ENCODE measurements at places on chromosomes 11 and 22.

DNA sequence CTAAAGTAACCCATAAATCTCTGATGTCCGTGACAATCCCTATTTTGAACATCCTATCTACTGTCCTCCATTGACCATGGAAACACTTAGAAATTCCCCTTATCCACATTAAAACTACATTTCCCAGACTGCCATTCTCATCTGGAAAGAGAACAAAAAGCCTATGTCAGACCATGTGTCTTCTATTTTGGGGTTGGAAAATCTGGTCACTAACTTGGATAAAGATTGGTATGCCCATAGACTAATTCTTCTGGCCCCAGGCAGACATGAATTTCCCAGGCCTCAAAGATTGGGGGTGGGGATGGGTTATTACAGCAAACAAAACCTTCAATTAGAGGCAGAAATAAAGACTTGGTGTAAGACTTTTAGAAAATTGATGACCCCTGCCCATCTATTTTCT is 30.9 kb upstream of the CREB3L1 start:
- no peak for DNase-seq

- peak; percentile 61 for DNase-seq
These were observed 49.0 kb upstream of the BIRC3 start for GRCh38 chr11:102268083-102268984.

GRCh38 chr22:32380991-32381390 is 23.3 kb downstream of the RFPL3 start:
- no peak for DNase-seq

DNA sequence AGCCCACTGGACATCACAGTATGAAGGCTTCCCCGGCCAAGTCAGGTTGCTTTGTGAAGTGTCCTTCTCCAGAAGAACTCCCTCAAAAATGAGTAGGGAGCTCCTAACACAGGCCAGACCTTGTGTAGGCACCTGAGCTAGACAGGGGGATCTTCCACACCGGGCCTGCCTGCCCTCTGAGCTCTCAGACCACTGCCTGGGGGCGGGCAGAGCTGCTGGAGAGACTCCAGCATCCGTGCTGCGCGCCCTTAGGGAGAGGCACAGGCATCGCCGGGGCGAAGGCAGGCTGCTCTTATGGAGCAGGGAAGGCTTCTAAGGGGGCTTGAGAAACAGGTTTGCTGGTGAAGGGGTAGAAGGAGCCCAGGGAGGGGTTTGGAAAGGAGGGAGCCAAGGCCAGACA is 4.4 kb downstream of the KCNJ5 start:
- DNase-seq, result no peak

DNA sequence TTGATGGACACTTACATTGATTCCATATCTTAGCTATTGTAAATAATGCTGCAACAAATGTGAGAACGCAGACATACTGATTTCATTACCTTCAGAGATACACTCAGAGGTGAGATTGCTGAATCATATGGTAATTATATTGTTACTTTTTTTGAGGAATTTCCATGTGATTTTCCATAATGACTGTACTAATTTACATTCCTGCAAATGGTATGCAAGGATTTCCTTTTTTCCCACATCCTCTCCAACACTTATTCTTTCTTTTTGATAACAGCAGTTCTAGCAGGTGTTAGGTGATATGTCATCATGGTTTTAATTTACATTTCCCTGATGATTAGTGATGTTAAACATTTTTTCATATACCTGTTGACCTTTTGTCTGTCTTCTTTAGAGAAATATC is 207.7 kb downstream of the C11orf87 start:
- DNase-seq, result no peak

GRCh38 chr11:74579577-74580270 is 12.7 kb upstream of the POLD3 start:
- DNase-seq, result no peak

DNA sequence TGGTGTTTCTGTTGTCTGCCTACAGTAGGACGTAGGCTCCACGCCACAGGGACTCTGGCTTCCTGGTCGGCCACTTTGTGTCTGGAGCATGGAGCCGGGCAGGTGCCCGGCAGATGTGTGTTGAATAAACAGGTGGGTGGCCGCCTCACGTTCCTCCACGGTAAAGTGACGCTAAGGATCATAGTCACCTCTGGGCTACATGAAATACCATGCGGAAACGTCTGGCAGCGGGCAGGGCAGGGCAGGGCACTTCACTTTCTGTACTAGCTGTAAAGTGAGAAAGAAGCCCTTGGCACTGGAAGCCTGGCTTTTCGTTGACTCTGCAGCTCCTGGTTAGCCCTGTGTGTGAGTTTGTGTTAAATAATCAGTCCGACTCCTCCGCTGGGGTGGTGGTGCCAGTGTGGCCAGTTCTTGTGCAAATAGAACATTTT is 52.4 kb downstream of the MCM5 start:
- no peak for DNase-seq

DNA sequence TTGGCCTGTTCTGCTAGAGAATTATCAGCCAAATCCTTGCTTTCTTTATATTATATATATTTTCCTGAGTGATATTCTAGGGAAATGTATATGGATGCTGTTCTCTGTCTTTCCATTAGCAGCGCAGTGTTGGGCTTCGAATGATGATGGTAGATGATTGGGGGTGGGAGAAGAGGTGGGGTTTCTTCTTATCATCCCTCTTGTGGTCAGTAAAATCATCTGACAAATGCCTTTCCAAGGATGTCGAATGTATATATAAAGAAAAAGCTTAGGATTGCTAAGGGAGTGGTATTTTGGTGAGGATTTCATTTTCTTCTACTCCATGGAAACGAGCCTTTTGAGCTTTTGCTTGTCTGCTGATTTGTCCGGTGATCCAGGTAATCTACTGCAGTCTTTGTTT is 48.9 kb downstream of the ARHGEF12 start:
- no peak for DNase-seq

DNA sequence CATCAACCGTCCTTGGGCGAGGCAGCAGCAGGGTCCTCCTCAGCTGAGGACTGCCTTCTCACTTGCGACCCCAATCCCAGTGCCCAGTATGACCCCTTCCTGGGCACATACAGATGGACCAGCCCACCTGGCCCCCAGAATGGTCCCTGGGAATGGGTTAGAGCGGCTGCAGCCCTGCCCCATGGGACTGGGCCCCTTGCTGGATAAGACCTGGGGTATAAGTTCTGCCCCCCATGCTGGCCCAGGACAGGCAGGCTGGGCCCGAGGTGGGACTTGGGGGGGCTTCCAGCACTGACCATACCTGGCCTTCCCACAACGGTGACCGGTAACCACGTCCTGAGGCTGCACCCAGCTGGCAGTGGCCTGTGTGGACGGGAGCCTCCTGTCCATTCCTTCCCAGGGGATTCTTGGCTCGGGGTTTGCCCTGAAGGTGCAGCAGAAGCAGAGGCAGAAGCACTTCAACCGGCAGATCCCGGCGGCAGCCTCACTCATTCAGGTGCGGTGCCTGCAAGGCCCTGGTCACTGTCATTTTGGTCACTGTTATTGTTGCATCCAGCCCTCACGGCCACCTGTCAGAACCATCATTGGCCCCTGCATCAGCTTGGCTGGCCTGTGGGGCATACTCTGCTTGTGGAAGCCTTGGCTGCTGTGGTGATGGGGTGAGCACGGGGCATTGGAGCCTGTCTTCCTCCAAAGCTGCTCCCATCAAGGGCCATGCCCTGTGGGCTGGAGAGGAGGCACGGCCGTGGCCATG is 114.8 kb downstream of the KCNQ1OT1 start:
- DNase-seq, result no peak

GRCh38 chr11:12174477-12175143 is 64.2 kb downstream of the MICAL2 start:
- no peak for DNase-seq
